ENCODE measurements at places on chromosomes 7 and 10.

DNA sequence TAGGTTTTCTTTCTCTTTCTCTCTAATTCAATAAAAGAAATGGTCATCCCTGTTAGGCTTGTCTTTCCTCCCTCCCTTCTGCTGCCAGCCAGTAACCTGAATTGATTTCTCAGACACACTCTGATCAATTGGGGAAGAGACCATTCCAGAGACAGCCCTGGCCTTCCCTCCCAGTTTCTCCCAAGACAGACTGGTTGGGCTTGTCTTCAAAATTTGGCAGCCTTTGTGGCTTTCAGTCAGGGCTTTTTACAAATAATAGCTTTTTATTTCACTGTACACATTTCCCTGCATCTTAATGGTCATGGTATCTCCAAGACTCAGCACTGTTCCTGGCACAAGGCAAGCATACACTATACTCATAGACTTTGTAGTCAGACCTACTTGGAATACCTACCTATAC is 33.9 kb downstream of the BCAP29 start:
- peak overlapping the region; percentile 44 for H3K27ac ChIP-seq
- no peak for DNase-seq
- H3K4me1 ChIP-seq = no peaks in the 10 kb centered on the region
- H3K36me3 ChIP-seq = no peaks in the 10 kb centered on the region

DNA sequence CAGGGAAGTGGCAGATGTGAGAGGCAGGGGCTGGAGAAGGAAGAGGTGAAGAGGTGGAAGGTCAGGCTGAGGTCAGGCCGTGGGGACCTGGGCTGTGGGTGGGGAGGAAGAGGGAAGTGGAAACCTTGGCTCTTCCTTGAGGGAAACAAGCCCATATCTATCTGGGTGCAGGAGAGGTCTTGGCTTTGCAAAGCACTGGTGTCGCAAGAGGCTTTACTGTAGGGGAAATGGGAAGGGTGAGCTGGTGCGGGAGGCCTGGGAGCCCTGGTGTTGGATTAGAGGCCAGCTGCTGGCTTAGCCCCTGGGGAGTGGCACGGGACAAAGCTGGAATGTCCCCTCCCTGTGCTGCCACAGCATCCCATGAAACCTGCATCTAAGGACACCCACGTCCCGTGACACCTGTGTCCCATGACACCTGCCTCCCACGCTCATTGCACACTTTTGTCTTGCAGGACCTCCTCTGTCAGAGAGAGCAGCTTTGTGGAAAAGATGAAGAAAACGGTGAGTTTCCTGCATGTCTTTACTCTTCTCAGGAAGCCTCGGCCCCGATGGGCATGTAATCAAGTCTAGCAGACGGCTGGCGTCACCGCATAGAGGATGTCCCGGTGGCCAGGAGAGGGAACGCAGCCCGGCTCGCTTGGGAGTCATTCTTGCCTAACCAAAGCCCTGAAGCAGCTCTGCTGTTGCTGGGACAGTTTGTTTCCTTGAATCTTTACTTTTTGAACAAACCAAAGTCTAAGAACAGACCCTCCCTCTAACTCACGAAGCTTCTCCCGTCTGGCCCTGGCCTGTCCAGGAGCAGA is 22.2 kb downstream of the TMEM120A start:
- no peaks in the 10 kb centered on the region for H3K27me3 ChIP-seq
- H3K4me3 ChIP-seq = no peak overlapping the region
- no peaks in the 10 kb centered on the region for H3K36me3 ChIP-seq
- no peaks in the 10 kb centered on the region for H3K4me1 ChIP-seq
- H3K27ac ChIP-seq = no peak overlapping the region

GRCh38 chr10:96310321-96310669 is 6.1 kb downstream of the DNTT start:
- H3K4me1 ChIP-seq = no peaks in the 10 kb centered on the region
- no peaks in the 10 kb centered on the region for H3K36me3 ChIP-seq
- no peak for DNase-seq
- H3K27ac ChIP-seq = no peak overlapping the region
- no peaks in the 10 kb centered on the region for H3K27me3 ChIP-seq

DNA sequence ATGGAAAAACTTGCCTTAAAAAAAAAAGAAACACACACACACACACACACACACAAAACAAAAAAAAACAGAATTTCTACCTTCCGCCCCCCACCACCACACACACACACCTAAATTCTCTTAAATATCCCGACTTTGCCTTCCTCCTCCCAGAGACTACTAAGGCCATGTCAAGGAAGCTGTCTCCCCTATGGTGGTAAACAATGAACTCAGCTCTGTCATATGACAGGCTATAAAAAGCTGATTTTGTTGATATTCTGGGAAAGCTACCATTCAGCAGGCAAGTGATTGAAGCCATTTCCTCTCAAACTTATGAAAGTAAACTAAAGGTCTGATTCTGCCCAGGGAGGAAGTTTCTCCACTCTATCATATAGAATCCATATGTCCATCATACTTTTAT is 471.0 kb downstream of the GFRA1 start:
- no peak overlapping the region for H3K4me3 ChIP-seq
- H3K4me1 ChIP-seq = no peaks in the 10 kb centered on the region
- DNase-seq = no peak
- H3K27me3 ChIP-seq = no peaks in the 10 kb centered on the region
- H3K27ac ChIP-seq = no peak overlapping the region

DNA sequence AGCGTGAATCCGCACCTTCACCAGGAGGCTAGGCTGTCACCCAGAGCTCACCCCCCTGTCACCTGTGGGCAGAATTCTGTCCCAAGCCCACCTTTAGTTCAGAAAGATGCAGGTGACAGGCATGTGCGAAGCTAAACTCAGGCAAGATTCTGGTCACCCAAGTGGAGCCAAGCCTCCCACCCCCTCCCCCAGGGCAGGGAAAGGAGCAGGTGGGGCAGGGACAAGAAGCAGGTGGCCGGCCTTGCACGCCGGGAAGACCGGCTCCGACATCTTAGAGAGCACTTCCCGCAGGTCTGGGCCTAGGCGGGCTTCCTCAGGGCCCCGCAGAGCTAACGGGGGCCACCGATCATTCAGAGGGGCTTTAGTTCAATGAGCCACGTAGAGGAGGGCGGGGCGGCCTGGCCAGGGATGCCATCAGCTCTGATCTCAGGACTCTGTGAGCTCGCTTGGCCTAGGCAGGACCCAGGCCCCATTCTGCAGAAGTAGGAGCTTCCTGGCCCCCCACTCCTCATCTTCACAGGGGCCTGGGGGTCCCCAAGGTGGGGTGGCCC is 19.9 kb downstream of the UNCX start:
- no peak overlapping the region for H3K27ac ChIP-seq
- no peak for DNase-seq
- no peaks in the 10 kb centered on the region for H3K4me1 ChIP-seq

DNA sequence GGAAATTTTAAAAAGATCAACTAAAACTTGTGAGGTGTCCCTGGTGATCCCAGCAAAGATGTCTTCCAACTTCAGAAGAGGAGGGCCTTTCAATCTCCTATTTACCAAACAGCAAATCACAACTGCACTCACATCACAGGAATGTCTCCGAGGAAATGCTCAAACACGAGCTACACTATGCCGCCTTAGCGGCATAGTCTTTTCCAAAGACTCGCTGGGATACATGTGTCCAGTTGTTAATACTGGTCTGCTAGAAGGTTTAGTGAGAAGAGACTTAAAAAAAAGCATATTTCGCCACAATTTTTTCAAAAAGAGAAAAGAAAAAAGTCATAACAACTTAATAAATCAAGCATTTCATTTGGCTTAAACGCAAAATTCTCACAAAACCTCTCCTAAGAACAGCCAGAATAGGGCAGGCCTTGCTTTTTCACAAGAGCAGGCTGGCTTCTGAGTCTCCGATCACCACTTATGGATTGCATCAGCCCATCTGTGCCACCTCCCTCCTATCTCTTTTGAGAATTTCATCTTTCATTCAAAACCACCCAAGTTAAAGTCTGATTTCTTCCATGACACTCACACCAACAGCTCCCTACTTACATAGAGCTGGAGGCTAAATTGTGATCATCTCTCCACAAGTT is 66.1 kb downstream of the GNA12 start:
- H3K36me3 ChIP-seq = no peaks in the 10 kb centered on the region
- no peaks in the 10 kb centered on the region for H3K27me3 ChIP-seq
- no peaks in the 10 kb centered on the region for H3K4me1 ChIP-seq
- peak overlapping the region; percentile 67 for H3K27ac ChIP-seq

- peaks cover 35% of the 10 kb centered on the region for H3K27me3 ChIP-seq
- H3K4me3 ChIP-seq = no peak overlapping the region
- no peaks in the 10 kb centered on the region for H3K4me1 ChIP-seq
Observed at GRCh38 chr7:2687338-2687869, 598 bp upstream of the AMZ1 start.

- no peak overlapping the region for H3K4me3 ChIP-seq
- no peaks in the 10 kb centered on the region for H3K4me1 ChIP-seq
- no peaks in the 10 kb centered on the region for H3K27me3 ChIP-seq
- H3K27ac ChIP-seq = no peak overlapping the region
Observed at GRCh38 chr7:65722361-65722792, 150.5 kb upstream of the VKORC1L1 start.

DNA sequence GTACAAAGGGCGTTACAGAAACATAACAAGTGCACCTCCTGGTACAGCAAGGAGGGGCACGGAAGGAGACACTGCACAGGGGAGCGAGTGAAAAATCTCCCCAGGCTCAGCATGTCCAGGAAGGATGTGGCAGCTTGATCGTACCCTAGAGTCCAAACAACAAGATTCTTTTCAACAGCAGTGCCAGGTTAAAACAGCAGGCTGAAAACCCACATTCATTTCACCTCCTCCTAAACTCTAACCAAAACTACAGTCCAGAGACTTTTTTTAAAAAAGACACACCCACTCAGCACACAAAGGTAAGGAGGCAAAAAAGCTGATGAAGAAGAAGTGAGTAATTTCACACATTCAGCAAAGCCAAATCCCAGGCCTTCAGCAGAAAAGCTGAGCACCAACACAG is 138.8 kb downstream of the SFMBT2 start:
- DNase-seq = no peak
- no peak overlapping the region for H3K27ac ChIP-seq
- H3K27me3 ChIP-seq = no peaks in the 10 kb centered on the region

GRCh38 chr10:62231371-62231770 is 37.3 kb downstream of the RTKN2 start:
- no peaks in the 10 kb centered on the region for H3K27me3 ChIP-seq
- H3K36me3 ChIP-seq = no peaks in the 10 kb centered on the region
- H3K4me3 ChIP-seq = no peak overlapping the region
- no peak for DNase-seq

DNA sequence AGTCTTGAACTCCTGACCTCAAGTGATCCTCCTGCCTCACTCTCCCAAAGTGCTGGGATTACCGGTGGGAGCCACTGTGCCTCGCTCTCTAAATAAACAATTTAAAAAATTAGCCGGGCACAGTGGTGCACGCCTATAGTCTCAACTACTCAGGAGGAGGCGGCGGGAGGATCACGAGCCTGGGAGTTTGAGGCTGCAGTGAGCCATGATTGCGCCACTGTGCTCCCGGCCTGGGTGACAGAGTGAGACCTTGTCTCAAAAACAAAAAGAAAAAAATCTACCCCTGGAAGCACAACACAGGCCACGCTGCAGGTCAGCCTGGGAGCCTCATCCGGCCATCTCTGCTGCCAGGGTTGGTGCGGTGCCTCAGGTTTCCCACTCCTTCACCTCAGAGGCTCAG is 3.8 kb upstream of the EIF3B start:
- H3K4me3 ChIP-seq = no peak overlapping the region
- H3K27me3 ChIP-seq = no peaks in the 10 kb centered on the region
- no peak overlapping the region for H3K27ac ChIP-seq
- no peak for DNase-seq
- H3K4me1 ChIP-seq = no peaks in the 10 kb centered on the region
- no peaks in the 10 kb centered on the region for H3K36me3 ChIP-seq

DNA sequence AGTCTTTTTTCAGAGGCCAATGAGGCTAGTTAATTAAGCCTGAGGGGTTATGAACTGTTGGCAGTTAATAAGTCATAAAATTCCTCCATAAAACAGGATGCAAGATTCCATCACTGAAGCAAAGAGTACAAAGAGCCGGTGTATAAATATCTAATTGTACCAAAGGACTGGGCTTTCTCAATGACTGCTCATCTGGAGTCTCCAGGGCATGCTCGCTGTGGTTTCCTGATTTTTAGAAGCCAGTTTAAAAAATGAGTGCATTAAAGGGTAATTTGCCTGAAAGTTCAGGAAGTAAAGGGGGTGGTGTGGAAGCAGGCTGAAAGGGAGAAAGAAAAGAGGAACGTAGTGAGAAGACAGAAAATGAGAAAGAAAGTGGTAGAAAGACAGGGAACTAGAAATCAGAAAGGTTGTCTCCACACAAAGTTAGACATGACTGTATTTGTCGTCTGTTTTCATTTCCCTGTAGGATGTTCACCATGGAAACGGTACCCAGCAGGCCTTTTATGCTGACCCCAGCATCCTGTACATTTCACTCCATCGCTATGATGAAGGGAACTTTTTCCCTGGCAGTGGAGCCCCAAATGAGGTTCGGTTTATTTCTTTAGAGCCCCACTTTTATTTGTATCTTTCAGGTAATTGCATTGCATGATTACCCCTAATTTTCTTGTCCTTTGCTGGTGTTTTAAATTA is 282.3 kb downstream of the TWIST1 start:
- H3K4me1 ChIP-seq = no peaks in the 10 kb centered on the region
- no peak overlapping the region for H3K27ac ChIP-seq
- H3K36me3 ChIP-seq = no peaks in the 10 kb centered on the region
- H3K27me3 ChIP-seq = no peaks in the 10 kb centered on the region

DNA sequence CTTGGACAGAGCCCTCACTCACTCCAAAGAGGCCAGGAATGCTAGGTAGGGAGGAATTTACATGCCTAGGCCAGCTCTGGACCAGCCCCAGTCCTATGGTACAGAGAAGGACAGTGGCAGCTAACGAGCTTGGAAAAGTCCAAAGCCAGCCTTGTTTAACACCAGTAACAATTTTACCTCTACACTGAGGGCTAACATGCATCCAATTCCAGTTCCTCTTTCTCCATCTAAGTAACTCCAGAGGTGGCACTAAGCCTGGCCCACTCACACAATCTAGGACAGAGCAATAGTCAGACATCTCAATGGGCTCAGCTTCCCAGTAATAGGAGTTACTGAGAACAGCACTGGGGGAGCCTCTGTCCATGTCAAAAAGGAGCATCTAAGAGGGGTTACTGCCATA is 5.7 kb upstream of the LCOR start:
- no peaks in the 10 kb centered on the region for H3K4me1 ChIP-seq
- DNase-seq = no peak
- H3K4me3 ChIP-seq = no peak overlapping the region
- H3K27me3 ChIP-seq = no peaks in the 10 kb centered on the region
- no peak overlapping the region for H3K27ac ChIP-seq

DNA sequence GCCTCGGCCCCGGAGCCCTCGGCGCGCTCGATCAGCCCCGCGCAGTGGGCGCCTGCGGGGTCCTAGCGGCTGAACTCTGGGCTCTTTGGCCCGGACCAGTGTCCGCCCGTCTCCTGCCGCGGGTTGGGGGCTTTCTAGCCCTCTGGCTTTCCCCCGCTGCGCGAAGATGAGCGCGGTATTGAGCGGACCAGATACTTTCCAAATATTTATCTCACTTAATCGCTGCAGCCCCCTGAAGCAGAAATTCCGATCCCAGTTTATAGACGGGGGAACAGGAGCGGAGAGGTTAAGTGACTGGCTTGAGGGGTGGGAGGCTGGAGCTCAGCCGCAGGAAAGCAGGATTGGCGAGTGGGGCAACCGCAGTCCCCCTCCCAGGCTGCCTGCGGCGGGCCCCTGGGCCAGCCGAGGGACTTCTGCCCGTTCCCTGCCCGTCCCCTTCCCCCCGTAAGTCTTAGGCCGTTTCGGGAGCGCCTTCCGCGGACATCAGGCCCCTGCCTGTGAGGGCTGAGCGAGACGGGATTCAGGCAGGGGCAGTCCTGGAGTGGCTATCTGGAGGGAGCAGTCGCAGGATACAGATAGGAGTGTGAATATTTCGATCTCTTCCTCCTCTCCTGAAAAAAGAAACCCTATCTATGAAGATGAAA is 565 bp downstream of the STRIP2 start:
- H3K36me3 ChIP-seq = no peaks in the 10 kb centered on the region
- H3K27me3 ChIP-seq = no peaks in the 10 kb centered on the region
- H3K4me1 ChIP-seq = peaks cover 3% of the 10 kb centered on the region
- no peak for DNase-seq
